Islet precursor cell (in vitro differentiated cells): ENCODE measurements at places on chromosomes 16 and 17.

- no peak for DNase-seq
Measured at GRCh38 chr17:44760474-44761308, 1.9 kb downstream of the ADAM11 start.

- DNase-seq, result no peak
Measured at GRCh38 chr17:38585056-38585917, 20.5 kb downstream of the SRCIN1 start.

- DNase-seq, result peak; percentile 64
Measured at GRCh38 chr16:27315333-27316037, 1.7 kb downstream of the IL4R start.

GRCh38 chr16:17130733-17131132 lies 340.0 kb downstream of the XYLT1 start:
- no peak for DNase-seq

GRCh38 chr17:80898716-80899115 lies 92.9 kb upstream of the CHMP6 start:
- DNase-seq, result no peak

- DNase-seq, result peak; percentile 92
Measured at GRCh38 chr16:29877266-29877961, 14.4 kb upstream of the CDIPT start.

DNA sequence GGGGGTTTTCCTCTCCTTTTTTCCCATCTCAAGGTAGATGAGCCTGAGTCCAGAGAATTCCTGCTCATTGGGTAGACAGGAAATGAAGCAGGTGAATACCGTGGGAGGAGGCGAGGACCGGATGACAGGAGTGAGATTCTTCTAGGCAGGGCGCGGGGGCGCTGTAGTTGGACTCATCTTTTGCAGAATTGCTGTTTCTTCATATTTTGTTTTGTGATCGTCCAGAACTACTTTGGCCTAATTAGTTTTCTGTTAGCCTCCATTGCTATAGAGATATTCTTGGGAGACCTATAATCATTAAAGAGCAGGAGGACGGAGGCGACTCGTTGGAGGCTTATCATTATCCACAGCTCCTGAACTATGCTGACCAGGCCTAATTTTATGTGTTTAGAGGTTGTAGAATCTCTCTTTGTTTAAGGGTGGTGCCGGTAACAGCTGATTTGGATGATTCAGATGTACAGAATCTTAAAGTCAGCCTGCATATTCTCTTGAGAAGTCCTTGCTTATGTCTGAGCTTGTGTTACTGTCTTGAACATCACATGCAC lies 650 bp downstream of the ATP6V0A1 start:
- peak; percentile 72 for DNase-seq

DNA sequence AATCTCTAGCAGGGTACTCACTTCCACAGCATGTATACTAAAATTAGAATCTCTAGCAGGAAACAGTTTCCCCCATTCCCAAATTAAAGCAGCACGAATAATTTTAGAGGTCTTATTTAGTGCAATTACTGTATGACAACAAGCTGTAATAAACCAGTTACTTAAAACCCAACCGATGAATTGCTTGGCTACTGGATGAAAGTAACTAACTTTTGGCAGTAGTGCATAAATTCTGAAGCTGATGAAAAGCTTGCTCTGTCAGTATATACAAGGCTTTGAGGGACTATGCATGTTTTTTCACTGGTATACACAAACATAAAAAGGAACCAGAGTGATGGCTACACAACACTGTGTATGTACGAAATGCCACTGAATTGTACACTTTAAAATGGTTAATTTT lies 89.4 kb downstream of the CFDP1 start:
- DNase-seq, result no peak

DNA sequence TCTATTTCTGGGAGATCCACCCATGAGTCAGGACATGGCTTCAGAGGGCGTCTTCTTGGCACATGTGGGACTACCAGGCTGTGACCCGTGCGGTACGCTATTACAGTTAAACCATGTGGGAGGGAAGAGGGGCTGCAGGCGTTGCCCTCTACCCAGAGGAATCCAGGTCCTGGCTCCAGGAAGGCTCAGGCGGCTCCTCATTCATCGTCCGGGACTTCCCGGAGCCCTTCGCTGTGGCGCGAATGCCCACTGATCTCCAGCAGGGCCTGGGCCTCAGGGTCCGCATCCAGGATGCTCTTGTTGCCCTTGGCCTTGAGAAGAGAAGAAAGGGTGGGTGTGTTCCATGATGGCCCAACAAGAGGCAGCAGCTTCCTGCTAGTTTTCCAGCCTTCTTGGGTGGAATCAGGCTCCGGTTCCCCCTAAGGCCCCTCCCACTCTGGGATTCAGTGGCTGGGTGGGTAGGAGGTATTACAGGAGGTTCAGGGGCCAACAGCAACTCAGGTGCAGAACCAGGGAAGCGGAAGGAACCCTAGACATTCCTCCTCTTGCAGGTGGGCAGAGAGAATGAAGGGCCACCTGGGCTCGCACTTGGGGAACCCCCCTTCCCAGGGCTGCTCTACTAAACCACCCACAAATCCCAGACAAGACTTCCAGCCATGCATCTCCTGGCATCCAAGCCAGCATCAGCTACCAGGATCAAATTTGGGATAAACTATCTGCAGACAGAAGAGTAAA lies 24.6 kb downstream of the MEAK7 start:
- DNase-seq, result peak; percentile 35

DNA sequence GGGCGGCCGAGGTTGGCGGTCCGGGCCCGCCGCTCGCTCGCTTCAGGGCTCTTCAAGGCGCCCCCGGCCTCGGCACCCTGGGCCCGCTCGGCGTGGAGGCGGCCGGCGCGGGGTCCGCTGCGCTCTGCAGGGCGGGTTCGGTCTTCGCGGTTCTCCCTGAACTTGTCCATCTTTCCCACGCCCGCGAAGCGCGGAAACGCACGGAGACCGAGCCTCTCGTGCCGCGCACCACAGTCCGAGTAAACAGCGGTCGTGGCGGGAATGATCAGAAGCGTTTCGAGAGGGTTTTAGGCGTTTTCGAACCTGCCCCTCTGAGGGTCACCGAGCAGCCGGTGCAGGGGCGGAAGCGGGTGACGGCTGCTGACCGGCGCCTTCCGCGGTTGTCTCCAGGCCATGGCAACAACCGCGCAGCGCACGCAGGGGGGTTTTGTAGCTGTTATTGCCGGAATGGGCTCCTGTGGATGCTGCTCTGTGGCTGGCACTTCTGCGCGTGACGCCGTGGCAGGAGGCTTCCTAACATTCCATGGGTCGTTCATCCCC lies 414 bp downstream of the NARF start:
- peak; percentile 69 for DNase-seq
